ENCODE measurements at places on chromosomes 2 and 18.

- no peak for DNase-seq
Measured at GRCh38 chr2:196137271-196137670, 34.1 kb downstream of the STK17B start.

DNA sequence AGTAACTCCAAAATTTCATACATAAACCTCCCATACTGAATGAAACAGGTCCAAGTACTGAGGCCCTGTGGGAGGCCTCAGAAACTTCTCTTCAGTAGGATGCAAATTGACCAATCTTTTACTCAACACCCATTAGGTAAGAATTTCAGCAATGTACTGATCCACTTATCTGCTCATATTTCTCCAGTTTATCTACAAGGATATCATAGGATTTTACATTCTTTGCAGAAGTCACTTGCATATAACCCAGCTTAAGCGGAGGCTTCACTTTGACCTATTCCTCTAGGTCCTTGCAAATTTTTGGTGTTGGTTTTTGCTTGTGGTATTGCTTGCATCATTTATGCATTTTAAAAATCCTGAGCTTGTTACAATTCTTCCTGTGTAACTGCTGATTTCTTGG lies 28.8 kb upstream of the SLC3A1 start:
- DNase-seq = no peak

DNA sequence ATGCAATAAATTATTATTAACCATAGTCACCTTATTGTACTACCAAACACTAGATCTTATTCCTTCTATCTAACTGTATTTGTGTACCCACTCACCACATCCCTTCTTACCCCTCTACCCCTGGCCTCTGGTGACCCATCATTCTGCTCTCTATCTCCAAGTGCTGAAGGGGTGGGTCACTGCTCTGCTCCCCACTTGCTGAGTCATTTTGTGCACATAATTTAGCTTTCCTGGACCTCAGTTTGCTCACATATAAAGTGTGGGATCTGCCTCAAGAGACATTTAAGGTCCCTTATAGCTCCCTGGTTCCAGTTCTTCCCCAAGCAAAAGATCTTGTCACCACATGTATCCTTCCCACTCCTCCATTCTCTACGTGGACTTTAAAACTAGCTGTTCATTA lies 169.4 kb downstream of the ZNF385B start:
- no peak for DNase-seq

GRCh38 chr18:14949800-14950664 lies 202.1 kb downstream of the ANKRD30B start:
- DNase-seq = no peak

- DNase-seq = no peak
Measured at GRCh38 chr2:121877366-121877765, 121.9 kb downstream of the TSN start.

- DNase-seq = no peak
Measured at GRCh38 chr2:110819711-110820110, 87.3 kb downstream of the ACOXL start.

- no peak for DNase-seq
Measured at GRCh38 chr18:8826971-8827370, 121.6 kb downstream of the MTCL1 start.

GRCh38 chr2:20443276-20443920 lies 3.5 kb upstream of the RHOB start:
- no peak for DNase-seq

GRCh38 chr2:230696670-230697069 lies 16.0 kb upstream of the CAB39 start:
- DNase-seq = no peak

- no peak for DNase-seq
Measured at GRCh38 chr2:161161074-161161706, 962 bp downstream of the TANK start.

DNA sequence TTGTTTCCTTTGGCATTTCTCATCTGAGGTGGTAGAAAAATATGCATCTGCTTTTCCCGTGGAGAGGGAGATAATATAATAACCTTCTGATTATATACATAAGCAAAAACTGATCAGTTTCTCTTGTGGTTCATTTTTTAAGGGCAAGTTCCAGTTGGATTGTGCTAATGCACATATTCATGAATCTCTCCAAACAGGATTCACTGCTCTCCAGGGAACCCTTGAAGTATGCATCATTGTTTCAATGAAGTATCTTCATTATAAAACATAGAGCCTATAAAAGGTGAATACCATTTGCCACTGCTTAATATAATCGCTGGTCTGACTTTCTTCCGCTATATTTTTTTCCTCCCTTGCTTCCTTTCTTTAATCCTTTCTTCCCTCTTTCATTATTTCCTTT lies 384.7 kb downstream of the FIGN start:
- no peak for DNase-seq

- no peak for DNase-seq
Measured at GRCh38 chr2:238873381-238873801, 25.5 kb downstream of the TWIST2 start.

DNA sequence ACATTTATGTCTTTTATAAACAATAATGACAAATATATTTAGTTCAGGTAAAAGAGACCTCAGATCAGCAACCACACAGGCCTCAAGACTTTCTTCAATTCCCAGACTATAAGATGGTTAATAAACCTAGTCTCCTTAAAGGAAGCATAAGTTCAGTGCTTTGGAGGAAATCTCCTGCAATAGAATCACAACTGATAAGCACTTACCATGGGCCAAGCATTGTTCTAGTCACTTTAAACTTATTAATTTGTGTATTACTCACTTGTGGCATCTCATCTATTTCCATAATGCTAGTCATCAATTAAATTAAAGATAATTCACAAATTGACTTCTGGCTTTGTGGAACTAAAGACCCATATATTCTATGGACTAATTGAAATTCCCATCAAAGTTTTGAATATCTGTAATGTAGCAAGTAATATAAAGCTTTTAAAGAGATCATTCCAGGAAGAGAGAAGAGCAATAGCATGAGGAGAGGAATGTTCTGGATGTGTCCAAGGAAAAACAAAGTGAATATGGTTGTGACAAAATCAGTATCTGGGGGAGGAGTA lies 42.2 kb downstream of the COL3A1 start:
- DNase-seq = no peak

GRCh38 chr18:48391868-48392267 lies 17.3 kb downstream of the ZBTB7C start:
- no peak for DNase-seq

DNA sequence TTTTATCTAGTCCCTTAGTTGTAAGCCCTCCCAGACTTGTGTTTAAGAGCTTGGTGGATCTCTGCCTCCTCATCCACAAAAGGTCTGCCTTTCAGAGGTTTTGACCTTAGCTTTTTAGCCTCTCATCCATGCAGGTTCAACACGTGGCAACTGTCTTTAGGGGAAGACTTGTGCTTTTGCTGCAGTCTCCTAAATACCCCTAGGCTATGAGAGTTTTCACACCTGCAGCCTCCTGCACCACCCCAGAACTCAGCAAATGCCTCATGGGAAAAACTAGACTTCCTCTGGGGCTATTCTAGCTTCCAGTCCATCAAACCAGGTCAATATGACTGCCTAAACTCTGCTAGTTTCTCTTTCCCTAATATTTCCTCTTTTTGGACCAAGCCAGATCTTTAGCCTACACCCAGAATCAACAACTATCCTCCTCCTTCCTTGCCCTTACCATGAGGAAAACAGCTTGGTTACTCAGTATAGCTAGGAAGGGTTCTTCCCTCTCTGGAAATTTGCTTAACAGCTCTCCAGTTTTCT lies 132.3 kb upstream of the RIOK3 start:
- DNase-seq = no peak

- DNase-seq = no peak
Measured at GRCh38 chr2:190678444-190679162, 29.7 kb downstream of the NAB1 start.

- no peak for DNase-seq
Measured at GRCh38 chr2:232930059-232930400, 60.0 kb downstream of the SNORC start.

GRCh38 chr2:198659096-198659870 lies 798.5 kb downstream of the SATB2 start:
- DNase-seq = no peak

DNA sequence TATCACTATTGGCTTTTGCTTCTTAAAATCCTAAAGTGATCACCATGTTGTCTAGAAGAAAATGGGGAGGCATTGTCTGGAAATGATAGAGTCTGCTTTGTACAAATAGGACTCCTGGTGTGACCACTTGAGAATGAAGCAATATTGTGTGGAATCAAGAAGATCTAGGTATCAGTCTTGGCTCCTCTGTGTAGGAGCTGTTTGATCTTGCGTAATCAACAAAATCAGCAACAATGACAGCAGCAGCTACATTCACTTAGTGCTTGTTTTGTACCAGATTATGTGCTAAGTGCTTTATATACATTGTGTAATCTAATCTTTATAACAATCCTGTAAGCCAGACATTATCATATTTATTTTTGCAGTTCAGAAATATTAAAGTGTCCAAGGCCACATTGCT lies 17.8 kb downstream of the NCOA1 start:
- DNase-seq = no peak

DNA sequence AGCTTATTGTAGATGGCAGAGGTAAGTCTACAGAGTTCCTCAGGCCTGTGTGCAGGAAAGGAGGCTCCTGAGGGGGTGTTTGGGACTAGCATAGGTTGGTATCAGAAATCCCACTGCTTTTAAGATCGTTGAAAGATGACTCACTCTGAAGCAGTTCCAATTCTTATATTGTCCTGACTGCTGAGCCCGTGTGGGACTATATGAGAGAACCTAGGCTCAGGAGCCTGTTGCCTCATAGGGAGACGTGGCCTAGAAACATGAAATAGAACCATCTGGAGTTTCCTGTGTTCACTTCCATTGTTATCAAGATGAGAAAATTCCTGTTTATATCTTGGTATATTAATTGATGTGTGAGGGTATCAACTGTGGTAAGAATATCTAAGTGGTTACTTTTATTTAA lies 5.7 kb downstream of the CCT7 start:
- DNase-seq = no peak

- DNase-seq = no peak
Measured at GRCh38 chr2:238325694-238326093, 5.4 kb downstream of the TRAF3IP1 start.
